Fibroblast of skin of left quadriceps (primary cell): ENCODE measurements at places on chromosomes 3 and 15.
A peak's percentile ranks its signal among the peaks of the same experiment; 100 is the strongest.

DNA sequence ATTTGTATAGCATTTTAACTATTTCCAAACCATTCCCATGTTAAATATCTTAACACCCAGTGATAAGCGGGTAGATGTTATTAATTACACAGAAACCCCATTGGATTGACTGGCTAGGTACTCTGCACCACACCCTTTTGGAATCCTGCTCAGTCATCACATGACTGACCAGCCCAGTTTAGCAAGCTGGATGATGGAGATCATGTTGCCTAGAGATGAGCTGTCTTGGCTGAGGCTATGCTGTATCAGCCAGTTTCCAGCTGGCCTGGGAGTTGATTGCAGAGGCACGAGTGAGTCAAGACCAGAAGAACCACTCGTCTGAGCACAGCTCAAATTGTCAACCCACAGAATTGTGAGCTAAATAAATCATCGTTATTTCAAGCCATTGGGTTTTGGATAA, 124.6 kb downstream of the ZNF621 start:
- no peak for DNase-seq

- DNase-seq: no peak
These were observed 38.4 kb downstream of the RFX7 start for GRCh38 chr15:56205061-56205876.

- DNase-seq: no peak
These were observed 36.9 kb upstream of the TF start for GRCh38 chr3:133709139-133709750.

- DNase-seq: peak; percentile 97
These were observed 9.6 kb downstream of the TGM4 start for GRCh38 chr3:44883999-44884431.

DNA sequence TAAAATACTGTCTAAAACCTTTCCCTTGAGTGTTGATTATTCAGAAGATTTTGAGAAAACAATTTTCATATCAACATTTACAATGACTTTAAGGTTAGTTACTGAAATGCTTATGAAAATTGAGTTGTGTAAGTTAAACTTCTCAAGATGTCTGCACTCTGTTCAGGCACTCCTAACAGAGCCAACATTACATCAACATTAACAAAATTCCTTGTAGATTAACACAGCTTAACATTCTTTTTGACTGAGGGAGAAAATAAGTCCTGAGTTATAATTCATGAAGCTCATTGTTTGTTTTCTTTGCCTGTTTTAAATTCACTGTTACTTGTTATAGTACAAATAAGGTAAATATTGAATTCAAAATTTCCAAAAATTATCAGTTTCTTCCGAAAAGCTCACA, 9.0 kb downstream of the ACKR4 start:
- DNase-seq: peak; percentile 43

- DNase-seq: peak; percentile 69
These were observed 80.7 kb upstream of the ALDH1L1 start for GRCh38 chr3:126261037-126261436.

- no peak for DNase-seq
These were observed 103.3 kb downstream of the WDR76 start for GRCh38 chr15:43930079-43930478.

DNA sequence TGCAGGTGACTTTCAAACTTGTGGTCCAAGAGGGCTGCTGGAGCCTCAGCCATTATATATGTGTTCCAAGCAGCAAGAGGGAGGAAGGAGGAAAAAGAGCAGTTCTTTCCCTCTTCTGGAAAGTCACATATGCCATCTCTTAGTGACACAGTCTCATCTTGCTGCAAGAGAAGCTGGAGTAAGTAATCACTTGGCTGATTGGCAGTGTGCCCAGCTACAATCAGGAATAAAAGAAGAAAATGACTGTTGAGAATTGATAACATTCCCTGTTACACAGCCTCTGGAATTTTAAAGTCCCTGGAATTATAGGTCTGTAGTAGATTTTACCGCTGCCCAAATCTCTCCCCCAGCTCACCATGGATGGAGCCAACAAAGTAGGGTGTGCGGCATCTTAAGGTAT, 31.4 kb upstream of the LYZL4 start:
- no peak for DNase-seq

GRCh38 chr3:23720059-23720458, 85.7 kb upstream of the UBE2E1 start:
- no peak for DNase-seq

DNA sequence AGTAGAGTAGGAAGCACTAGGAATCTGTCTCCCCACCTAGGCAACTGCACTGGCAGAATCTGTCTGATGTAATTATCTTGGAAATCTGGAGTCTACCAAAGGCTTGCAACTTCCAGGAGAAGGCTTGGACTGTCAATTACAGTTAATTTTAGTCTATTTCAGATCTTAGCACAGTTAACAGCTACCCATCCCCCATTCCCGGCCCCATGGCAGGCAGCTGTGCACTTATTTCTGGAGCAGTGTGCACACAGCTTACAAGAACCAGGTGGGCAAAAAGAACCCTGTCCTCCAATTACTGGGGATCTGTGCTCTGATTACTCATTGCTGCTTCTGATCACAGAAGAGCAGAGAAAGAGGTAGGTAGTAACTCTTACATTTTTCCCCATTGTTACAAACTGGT, 12.3 kb upstream of the CDAN1 start:
- no peak for DNase-seq

DNA sequence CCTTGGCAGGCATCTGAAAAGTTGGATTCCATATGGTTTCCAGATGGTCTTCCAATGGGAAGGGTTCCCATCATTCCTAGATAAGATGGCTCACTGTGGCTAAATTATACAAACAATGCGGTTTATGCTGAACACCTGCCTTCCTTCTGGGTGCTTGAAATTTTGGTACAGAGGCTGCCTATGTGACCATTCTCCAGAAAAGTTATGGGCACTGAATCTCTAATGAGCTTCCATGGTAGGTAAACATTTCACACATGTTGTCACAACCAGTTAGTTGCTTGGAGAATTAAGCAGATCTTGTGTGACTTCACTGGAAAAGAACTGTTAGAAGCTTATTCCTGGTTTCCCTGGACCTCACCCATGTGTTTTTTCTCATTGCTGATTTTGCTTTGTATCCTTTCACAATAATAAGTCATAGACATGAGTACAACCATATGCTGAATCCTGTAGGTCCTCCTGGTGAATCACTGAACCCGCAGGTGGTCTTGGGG, 30.1 kb downstream of the PLOD2 start:
- DNase-seq: peak; percentile 74

DNA sequence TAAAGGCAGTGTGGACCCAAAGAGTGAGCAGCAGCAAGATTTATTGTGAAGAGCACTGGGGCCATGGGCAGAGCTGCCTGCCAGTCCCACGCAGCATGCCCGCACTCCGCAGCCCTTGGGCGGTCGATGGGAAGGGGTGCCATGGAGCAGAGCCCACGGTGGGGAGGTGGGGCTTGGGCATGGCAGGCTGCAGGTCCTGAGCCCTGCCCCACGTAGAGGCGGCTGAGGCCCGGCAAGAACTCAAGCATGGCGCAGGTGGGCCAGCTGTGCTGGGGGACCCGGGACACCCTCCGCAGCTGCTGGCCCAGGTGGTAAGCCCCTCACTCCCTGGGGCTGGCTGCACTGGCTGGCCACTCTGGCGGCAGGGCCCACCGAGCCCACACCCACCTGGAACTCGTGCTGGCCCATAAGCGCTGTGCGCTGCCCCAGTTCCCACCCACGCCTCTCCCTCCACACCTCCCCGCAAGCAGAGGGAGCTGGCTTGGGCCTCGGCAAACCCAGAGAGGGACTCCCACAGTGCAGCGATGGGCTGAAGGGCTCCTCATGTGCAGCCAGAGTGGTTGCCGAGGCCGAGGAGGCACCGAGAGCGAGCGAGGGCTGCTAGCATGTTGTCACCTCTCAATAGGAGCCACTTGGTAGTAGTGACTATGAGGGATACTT, 1218.8 kb upstream of the EPHA6 start:
- DNase-seq: no peak

DNA sequence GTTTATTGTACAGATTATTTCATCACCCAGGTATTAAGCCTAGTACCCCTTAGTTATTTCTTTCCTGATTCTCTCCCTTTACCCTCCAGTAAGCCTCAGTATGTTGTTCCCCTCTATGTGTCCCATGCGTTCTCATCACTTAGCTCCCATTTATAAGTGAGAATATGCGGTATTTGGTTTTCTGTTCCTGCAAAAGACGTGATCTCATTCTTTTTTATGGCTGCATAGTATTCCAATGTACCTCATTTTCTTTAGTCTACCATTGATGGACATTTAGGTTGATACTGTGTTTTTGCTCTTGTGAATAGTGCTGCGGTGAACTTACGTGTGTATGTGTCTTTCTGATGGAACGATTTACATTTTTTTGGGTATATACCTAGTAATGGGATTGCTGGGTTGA, 36.7 kb downstream of the CEP63 start:
- DNase-seq: no peak

DNA sequence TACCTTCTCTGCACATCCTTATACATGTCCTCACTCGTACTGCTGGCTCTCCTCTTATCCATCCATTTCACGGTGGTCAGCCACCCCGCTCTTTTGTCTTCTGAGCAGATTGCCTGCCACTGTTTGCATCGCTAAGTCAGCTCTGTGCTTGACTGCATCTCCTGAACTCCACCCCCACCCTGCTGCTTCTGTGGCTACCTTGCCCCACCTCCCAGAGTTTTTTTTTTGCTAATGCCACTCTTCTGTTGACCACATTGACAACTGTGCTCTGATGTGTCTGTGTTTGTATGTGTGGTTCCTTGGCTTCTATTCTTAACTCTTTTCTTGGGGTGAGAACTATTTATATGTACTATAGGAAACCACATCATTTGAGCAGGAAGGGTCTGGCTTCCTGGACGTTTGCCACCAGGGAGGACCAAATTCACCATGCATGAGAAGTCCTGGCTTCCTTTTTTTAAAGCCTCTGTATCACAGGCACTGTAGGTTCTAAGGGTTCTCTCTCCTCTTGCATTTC, 12.8 kb upstream of the MTMR10 start:
- no peak for DNase-seq

DNA sequence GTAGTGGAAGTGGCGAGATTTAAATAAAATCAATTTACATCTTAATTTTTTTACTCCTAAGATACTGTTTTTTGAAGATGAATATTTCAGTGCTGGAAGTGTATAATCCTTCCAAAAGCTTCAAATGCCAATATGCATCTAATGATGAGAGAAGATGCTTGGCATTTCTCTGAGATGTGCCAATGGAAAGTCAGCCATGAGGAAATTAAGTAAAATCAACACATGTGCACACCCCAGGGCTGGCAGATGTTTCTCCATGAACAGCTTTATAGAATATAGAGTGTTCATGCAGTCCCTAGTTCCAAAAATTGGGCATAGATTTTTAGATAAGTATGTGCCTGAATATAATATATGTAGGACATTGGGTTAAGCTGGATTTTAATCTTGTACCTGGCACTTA, 90.1 kb downstream of the CPNE4 start:
- DNase-seq: no peak

DNA sequence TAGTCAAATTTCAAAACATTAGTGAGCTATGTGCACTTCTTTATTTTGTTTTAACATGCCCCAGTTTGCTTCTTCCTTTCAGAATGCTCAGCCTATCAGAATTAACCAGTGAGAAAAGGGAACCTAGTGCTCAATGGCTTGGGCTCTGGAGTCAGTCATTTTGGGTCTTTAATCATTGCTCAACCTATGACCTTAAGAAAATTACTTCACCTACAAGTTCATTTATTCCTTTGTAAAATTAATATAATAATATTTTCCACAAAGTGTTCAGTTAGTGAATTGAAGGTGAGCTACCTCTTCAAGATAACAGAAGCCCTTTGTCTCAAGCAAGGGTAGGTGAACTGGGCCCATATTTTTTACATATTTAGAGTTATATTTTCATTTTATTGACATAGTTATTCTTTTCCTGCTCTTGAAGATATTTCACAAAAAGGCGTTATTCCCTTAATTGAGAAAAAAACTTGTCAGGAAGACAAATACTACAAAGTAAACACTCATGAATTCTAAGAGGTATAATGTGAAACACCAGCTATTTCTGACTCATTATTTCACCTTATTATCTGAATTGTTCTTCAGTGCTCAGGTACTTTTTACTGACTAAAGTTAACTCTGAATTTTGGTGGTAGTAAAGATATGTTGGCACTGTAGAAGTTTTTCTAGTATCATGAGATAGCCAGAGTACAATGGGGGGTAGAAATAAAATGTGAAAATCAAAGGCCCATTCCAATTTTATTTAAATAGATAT, 415.5 kb downstream of the NAALADL2 start:
- DNase-seq: no peak

DNA sequence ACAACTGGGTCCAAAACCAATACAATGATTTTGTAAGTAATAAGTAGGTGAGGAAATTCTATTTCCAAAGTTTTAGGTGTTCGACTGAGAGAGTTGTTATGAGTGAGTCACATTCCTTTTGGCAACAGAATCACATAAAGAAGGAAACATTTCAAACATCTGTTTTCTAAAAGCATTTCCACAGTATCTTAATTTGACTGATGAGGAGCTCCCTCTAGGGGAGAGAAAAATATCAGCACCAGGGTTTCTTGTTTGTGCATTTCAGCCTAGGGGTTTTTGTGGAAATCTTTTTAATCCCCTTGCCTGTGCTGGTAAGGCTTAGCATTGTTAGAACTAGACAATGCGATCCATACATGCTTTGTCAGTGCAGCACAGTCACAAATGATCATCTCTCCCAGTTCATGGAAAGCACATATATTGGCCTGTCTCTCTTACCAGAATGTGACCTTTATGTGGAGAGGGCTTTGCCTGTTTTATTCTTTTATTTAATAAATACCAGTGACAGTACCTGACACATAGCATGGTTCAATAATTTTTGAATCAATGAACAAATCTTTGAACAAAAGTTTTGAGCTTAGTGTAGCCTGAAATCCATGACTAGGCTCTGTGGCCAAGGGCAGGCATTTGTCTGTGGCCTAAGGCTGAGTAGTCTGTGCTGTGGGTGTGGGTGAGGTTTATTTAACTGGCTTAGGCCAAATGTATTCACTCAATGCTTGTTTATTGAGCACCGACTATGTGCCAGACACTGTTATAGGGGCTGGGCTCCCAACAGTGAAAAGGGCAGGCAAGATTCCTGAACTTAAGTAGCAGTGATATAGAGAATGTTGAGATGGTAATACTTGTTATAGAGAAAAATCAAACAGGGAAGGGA, 21.1 kb upstream of the IQCF6 start:
- DNase-seq: peak; percentile 55
